ENCODE measurements at places on chromosomes 16 and 17.

DNA sequence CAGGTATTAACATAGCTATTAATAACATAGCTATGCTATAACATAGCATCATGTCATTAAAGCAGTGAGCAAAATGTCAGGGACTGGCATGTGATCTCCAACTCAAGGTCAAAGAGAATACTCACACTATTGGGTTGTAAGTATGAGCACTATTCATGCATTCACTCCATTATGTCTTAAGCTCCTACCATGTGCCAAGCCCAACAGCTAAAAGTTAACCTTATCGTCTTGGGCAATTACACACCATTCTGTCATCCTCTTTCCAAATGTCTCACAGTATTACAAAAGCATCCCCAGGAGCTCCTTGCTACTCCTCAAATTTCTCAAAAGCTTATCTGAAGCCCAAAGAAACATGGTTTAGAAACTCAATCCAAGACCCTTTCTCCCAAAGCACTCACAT, 22.0 kb upstream of the NOG start:
- H3K4me3 ChIP-seq: no peak overlapping the region
- H3K27me3 ChIP-seq: no peaks in the 10 kb centered on the region
- H3K4me1 ChIP-seq: no peaks in the 10 kb centered on the region
- no peak for DNase-seq
- no peak overlapping the region for H3K27ac ChIP-seq

GRCh38 chr16:19291475-19291874, 5.9 kb downstream of the CLEC19A start:
- no peaks in the 10 kb centered on the region for H3K36me3 ChIP-seq
- H3K4me1 ChIP-seq: peaks cover 9% of the 10 kb centered on the region
- DNase-seq: no peak

DNA sequence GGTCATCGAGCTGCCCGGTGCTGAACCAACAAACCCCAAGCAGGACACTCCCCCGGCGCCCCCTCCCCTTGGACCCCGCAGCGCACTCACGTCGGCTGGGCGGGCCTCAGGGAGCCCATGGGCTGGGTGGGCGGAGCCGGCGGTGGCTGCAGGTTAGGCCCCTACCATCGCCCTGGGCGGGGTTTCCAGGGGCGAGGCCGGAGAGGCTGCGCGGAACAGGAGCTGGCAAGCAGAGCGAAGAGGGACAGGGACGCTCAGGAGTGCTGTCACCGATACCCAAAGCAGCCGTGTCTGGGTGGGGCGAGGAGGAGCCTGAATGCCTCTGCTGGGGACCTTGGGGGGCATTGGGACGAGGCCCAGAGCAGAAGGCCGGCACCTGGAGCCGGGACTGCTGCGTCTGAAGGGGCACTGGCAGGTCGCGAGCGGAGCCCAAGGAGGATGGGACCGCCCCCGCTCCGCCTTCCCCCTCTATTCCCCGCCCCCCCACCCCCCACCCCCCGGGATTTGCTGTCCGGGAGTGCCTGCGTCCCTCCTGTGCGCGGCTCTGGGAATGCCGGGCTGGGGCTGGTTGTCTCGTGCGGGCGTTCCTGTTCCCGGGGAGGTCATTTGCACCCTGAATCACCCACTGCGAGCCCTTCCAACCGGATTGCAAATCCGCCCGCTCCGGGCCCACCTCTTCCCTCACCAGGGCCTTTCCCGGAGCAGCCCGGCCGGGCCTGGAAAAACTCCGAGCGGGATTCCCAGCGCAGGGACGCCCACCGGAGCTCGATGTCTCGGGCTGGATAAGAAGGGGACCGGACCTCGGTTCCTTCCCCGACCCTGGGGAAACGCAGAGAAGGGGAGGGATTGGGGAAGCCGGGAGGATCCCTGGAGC, 902 bp downstream of the ARHGAP27 start:
- no peaks in the 10 kb centered on the region for H3K27me3 ChIP-seq
- no peaks in the 10 kb centered on the region for H3K36me3 ChIP-seq

- no peaks in the 10 kb centered on the region for H3K4me1 ChIP-seq
- no peaks in the 10 kb centered on the region for H3K36me3 ChIP-seq
Observed at GRCh38 chr16:21083729-21084268, 66.8 kb downstream of the DNAH3 start.

Measured in MM.1S (cell line).